Stimulated activated CD8-positive, alpha-beta memory T cell treated with anti-CD3 and anti-CD28 coated beads, Interleukin-4, amount 100 ng/mL, for 24 hours (primary cell): ENCODE measurements at places on chromosomes 12 and 14.

DNA sequence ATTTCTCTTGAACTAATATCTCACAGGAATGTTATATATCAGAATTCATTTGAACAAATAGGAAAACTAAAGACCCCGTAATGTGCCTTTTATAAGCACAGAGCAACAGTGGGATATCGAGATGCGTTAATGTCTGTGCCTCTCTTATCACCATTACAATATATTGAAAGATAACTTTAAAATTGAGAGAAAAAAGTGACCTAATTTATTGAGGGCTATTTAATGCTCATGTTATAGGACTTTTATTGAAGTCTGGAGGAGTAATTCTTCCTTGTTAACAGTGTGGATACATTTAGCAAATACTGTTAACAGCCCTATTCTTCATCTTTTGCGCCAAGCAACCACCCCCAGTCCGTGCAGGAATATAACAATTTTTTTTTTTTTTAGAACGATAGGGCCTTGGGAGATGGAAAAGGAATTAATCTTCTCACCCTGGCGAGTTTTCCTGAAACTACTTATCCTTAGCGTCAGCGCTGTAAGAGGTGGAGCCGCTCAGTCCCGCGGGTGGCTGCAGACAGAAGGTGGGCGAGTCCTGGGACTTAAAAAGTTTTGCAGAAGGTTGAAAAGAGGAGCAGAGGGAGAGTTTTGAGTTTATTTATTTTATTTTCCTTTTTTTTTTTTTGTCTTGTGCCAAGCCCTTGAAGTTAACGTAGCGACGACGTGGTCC, 11.0 kb downstream of the FOXG1 start:
- no peak for DNase-seq

- DNase-seq = no peak
These were observed 53.5 kb upstream of the RAP1B start for GRCh38 chr12:68557011-68557730.

- no peak for DNase-seq
These were observed 51.6 kb upstream of the ABCC9 start for GRCh38 chr12:21992823-21993222.

DNA sequence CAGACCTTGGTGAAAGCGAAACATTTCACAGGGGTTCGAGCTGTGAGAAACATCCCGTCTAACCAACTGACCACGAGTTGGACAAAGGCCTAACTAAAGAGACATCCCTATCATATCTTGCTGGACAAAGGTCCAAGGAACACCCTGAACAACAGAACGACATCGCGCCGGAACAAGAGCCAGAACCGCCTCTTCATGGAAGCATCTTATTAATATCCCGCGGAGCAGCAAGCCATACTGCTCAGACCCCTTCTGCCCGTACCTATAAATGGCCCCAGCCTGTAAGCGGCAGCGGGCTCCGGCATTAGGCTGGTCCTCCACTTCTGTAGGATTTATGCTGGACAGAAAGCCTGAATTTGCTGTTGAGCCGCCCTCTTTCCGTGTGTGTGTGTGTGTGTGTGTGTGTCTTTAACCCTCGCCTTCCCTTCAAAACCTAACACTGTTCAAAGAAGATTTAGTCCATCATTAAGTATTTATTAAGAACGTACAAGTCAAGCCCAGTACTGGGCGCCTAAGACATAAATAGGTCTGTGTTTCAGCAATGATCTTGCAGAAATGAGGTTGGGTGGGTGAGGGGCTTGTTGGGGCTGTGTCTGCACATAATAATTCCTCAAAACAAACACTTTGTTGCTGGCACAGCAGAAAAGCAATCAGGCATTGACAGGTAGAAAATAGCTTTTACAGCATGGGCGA, 1.9 kb downstream of the SLC6A15 start:
- no peak for DNase-seq

DNA sequence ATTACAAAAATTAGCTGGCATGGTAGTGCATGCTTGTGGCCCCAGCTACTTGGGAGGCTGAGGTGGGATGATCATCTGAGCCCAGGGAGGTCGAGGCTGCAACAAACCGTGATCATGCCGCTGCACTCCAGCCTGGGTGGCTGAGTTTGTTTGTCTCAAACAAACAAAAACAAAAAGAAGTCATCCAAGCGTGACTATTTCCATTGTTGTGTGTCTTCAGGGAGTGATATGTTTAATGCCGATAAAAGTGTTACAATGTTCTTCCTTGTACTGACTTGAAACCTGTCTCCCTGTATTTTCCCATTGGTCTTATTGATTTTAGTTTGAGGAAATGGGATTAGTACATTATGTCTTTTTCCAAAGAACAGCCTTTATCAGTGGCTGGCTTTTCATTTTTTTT, 75.6 kb upstream of the USP44 start:
- no peak for DNase-seq
